Stimulated activated CD8-positive, alpha-beta memory T cell treated with anti-CD3 and anti-CD28 coated beads, Interleukin-4, amount 100 ng/mL, for 1 hour (primary cell): ENCODE measurements at places on chromosomes 13 and 19.

DNA sequence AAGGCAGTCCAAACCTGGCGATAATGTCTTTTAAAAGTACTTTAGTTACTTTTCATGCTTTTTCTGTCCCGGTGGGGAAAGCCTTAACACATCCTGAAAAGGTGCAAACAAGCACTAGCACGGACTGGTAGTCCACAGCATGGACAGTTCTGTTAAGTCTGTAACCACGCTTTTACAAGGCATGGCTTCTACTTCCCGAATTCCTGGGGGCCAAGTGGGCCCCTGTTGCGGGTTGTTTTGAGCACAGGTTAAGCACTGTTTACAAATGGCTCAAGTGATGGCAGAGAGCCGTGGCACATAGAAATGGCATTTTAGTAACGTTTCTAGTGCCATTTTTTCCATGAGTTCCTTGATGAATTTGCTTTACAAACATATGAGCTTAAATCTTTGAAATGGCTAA lies 37.6 kb downstream of the ZNF493 start:
- DNase-seq, result no peak

DNA sequence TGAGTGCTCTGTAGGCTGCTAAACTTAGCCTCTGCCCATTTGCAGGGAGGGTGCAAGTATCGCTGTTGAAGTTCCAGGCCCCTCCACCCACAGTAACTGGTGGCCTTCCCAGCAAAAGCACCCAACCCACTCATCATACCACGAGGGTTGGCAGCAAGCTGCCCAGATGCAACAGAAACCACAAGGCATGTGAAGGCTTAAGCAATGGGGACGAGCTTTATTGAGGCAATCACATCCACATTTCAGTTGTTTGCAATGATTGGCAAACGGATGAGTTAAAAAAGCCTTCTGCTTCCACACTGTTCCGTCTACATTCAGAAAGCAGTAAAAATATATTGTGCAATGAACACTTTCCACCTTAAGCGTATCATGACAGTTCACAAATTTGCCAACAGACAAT lies 10.3 kb downstream of the GJB6 start:
- DNase-seq, result no peak

- no peak for DNase-seq
Observed at GRCh38 chr19:12843999-12844732, 5.9 kb downstream of the MAST1 start.

DNA sequence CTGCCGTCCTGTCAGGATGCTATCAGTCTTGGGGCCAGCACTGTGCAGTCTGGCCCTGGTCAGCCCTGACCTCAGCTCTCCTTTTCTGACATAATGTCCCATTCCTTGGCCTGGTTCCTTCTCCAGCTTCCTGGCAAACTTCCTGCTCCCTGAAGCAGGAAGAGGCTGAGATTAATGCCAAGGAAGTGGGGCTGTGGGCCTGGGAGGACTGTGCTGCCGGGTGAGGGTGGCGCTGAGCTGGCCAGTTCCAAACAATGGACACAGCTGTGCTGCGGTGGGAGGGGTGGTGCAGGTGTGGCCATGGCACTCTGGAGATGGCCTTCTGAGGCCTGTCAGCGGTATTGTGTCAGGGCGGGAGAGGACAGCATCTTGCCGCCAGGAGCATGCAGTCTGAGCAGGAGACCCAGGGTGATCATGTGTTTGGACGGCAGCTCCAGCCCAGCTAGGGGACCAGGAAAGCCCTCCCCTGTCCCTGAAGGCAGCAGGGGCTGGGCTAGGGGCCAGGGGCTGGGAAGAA lies 30.9 kb downstream of the TUBA3C start:
- DNase-seq, result no peak

DNA sequence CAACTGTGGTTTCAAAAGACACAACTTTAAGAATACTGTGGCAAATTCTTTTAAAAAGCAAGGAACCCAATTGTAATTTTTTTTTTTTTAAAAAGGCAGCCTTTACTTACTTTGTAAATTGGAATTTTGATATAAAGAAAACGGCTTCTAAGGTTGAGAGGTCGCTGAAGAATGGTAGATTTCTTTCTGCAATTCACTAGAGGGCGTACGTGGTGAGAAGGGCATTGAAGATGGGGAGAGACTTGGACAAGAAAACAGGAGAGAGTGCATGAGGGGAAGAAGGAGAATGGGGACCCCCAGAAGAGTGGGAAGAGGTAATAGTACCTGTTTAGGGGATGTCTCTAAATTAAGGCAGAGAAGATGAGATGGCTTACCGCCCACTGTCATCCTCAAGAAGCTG lies 33.5 kb upstream of the PABPC3 start:
- no peak for DNase-seq

DNA sequence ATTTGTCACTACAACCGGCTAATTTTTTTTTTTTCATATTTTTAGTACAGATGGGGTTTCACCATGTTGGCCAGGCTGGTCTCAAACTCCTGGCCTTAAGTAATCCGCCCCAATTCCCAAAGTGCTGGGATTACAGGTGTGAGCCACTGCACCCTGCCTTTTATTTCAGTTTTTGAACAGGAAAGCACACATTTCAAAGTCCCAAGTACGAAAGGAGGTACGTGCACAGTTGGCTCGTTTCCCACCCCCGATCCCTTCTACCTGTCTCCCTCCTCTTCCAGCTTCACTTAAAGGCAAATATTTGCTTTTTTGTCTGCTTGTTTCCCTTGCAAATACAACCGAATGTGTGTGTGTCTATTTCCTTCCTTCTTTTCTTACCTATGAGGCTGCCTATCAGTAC lies 30.5 kb downstream of the ZIC5 start:
- DNase-seq, result no peak

- DNase-seq, result no peak
Observed at GRCh38 chr19:29268721-29269393, 55.9 kb upstream of the UQCRFS1 start.

DNA sequence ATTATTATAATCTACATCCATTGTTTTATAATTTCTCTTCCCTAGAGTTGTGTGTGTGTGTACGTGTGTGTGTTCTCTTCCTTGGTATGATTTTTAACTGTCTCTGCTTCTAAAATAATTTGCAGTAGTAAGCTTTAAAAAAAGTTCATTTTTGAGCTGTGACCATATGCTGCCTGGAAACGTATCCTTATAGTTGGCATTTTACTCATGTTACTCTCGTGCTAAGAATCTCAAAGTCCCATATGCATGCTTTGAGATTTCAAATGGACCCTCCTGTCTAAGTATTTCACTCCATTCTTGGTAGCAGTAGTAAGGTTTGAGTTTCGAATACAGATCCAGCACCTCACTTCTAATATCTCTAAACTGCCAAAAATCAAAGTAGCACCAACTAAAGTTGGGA lies 109.9 kb downstream of the RXFP2 start:
- DNase-seq, result no peak
